ENCODE measurements at places on chromosomes 3 and 15.

- DNase-seq, result no peak
Observed at GRCh38 chr3:15666277-15666676, 64.7 kb downstream of the BTD start.

- DNase-seq, result no peak
Observed at GRCh38 chr3:113441051-113441770, at the start of gene CFAP44. CFAP44 (minus strand) TSS chr3:113441493; CDS start chr3:113433664, 7,829 bp downstream.

GRCh38 chr3:194075802-194076460 lies 60.0 kb upstream of the HES1 start:
- DNase-seq, result no peak

GRCh38 chr3:38165722-38166387 lies 518 bp downstream of the OXSR1 start:
- DNase-seq, result no peak

GRCh38 chr3:104176706-104177105 lies 1190.0 kb upstream of the ALCAM start:
- no peak for DNase-seq

DNA sequence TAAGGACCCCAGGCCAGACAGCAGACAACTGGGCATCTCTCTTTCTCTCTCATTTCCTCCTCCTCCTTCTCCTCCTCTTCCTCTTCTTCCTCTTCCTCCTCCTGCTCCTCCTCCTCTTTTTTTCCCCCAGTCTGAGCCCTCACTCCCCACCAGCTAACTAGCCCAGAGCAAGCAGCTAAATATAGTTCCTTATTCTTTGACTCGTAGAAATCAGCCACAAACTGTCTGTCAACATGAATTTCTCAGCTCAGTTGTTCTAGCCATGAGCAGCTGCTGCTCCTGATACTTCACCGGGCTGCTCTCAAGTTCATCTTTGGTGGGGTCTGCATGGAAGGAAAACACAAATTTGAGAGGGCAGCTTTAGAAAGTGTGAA lies 19.2 kb upstream of the LOXL1 start:
- no peak for DNase-seq

DNA sequence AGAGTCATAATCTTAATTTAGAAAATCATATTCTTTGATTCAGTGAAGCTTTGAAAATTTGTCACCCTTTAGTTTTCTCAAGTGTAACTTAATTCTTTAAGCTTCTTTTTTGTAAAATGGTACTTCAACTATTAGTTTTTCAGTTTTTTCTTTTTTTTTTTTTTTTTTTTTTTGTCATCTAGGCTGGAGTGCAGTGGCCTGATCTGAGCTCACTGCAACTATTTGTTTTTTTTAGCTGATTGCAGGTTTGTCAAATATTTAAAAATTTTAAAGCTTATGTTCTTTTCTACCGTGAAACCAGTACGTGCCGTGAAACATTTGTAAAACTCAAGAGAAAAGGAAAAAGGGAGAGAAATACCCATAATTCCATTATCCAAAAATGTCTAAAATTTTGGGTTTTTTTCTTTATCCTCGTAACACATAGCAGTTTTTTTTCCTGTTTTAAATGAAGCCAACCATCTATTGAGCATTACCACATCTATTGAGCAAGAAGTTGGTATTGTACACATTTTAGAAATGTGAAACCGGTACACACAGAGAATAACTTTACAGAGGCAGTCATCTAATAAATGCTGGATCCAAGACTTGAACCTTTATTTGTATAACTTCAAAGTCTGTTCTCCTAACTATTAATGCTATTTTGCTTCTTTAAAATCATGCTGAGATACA lies 25.7 kb downstream of the ECT2 start:
- DNase-seq, result no peak

DNA sequence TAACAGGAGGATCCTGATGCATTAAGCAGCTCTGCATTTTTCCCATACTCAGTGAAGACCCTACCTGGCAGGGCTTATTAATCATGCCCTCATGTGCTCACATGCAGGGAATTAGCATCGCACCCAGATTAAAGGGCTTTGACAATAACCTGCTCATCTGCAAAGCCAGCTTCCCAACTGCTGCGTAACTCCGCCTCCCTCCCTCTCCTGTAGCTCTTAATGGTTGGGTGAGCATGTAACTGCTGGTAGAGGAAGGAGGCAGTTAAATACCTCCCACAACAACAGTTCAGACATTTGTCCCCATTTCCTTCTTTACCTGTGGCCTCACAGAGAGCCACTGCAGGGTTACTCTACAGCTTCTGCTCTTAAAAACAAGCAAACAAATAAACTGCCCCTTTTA lies 203.6 kb upstream of the WNT5A start:
- DNase-seq, result no peak

DNA sequence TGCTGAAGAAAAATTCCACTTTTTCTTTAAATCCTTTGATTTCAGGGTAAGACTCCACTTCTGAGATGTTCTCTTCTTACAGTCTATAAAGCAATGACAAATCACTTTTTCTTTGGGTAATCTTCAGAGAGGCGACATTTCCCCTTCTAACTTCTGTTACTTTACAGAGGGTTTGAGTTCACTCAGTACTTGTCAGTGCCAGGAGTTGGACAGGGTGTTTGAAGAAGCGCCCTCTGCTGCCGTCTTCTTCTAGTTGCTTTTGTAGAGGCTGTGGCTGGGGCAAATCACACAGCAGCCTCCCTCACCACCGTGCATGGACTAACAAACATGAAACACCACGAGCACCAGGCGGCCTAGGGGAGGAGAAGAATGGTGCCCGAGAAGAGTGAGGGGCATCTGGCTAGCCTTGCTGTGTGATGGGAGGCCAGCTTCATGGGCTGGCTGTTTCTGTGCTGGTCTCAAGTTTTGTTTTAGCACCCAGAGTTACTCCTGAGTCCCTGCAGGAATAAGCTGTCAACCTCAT lies at the start of gene CD80:
CD80 (minus strand) TSS at position 174 of the 523 bp plus-strand sequence. CDS start 1,886 bp downstream, outside the sequence.
- peak; percentile 40 for DNase-seq

GRCh38 chr15:51382787-51383186 lies 41.3 kb downstream of the GLDN start:
- no peak for DNase-seq

GRCh38 chr3:61956236-61956635 lies 394.9 kb downstream of the PTPRG start:
- DNase-seq, result no peak

DNA sequence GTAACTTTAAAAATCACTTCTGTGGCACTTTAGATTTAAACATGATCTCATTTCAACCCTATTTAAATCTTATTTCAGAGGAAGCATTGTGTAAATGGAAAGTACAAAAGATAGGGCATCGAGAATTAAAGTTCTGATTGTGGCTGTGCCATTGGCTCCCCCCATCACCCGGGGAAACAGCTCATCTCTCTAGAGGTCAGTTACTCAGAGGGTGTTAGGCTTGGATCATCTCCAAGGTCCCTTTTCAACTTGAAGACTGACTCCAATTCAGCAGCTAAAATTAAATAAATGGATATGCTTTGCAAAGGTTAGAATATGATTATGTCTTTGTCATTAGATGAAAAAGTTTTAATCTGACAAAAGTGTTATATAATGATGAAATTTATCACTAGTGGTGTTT lies 20.1 kb downstream of the CADM2 start:
- DNase-seq, result no peak

DNA sequence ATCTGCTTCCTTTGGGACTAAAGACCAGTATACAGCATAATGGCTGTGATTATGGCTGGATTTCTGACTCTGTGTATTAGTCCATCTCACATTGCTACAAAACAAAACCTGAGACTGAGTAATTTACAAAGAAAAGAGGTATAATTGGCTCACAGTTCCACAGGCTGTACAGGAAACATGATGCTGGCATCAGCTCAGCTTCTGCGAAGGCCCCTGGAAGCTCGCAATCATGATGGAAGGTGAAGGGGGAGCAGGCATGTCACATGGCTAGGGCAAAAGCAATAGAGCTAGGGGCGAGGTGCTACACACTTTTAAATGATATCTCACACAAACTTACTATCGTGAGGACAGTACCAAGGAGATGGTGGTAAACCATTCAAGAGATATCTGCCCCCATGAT lies 68.0 kb upstream of the GADL1 start:
- DNase-seq, result no peak

GRCh38 chr3:58173029-58173668 lies 37.6 kb downstream of the DNASE1L3 start:
- no peak for DNase-seq

DNA sequence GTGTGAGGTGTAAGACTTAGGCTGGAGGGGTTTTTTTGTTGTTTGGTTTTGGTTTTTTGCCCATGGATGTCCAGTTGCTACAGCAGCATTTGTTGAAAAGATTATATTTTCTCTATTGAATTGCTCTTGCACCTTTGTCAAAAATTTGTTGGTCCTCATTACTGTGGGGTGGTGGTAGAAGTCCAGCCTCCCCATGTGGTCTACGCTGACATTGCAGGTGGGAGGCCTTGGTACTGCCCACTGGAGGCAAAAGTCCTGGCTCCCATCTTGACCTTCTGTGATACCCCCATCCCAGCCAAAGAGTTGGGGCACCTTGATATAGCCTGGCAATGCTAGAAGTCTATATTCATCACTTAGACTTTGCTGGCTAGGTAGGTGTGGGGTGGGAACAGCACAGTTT lies 5.4 kb upstream of the RAB6B start:
- DNase-seq, result no peak

GRCh38 chr3:178436773-178437172 lies 99.5 kb upstream of the KCNMB2 start:
- DNase-seq, result peak; percentile 27

GRCh38 chr15:91866971-91867372 lies 13.5 kb downstream of the SLCO3A1 start:
- DNase-seq, result peak; percentile 75

- DNase-seq, result no peak
Observed at GRCh38 chr15:33093222-33093621, 101.3 kb downstream of the FMN1 start.

GRCh38 chr15:69066007-69066995 lies 51.8 kb downstream of the NOX5 start:
- no peak for DNase-seq

DNA sequence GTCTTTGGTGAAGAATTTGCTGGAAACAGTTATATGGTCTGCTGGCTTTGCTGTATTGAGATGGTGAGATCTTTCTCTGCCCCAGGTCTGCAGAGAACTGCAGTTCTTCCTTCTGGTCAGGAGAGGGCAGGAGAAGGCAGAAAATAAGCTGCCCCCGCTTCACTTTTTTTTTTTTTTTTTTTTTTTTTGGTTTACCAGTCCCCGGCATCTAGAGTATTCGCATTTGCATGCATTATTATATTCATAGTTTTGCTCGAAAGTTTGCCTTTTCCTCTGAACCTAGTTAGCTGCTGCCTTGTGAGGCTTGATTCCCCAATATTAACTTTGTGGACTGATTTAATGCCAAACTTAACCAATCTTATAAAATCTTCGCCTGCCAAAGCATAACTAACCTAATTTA lies 10.6 kb upstream of the PARL start:
- DNase-seq, result peak; percentile 45

- no peak for DNase-seq
Observed at GRCh38 chr3:97691354-97691753, 73.2 kb upstream of the ARL6 start.

DNA sequence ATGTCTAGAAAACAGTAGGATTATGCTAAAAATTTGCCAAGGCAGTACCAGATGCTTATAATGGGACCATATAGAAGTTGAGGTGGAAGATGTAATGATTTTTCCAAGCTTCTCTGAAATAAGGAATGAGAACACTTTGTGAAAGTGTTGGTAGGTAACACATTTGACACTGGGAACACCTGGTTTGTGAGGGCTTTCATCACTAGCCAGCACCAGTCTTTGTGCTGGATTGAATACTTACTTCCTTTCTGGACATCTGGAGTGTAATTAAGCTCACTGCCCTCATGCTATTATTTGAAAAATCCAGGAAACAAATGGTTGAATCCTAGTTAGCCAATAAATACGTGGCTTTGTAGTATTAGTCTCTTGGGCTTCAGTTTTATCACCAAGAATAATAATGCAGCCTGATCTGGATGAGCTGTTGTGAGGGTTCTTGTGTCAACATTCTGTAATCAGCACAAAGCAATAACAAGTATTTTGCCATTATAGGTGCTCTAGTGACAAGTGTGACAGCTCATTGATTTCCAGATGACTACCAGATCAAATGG lies 12.9 kb downstream of the CCDC80 start:
- DNase-seq, result peak; percentile 81

GRCh38 chr3:67858492-67858891 lies 204.1 kb upstream of the SUCLG2 start:
- DNase-seq, result no peak

DNA sequence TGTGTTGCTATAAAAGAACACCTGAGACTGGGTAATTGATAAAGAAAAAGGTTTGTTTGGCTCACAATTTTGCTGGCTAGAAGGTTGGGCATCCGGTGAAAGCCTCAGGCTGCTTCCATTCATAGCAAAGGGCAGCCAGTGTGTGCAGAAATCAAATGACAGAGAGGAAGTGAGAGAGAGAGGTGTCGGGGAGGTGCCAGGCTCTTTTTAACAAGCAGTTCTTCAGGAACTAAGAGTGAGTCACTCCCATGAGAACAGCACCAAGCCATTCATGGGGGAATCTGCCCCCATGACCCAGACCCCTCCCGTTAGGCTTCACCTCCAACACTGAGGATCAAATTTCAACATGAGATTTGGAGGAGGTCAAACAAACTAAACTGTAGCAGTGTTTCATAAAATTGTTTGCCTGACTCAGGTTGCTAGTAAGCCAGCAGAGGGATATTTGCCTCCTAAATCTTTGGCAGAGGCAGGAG lies 4.5 kb upstream of the PARP15 start:
- DNase-seq, result no peak

DNA sequence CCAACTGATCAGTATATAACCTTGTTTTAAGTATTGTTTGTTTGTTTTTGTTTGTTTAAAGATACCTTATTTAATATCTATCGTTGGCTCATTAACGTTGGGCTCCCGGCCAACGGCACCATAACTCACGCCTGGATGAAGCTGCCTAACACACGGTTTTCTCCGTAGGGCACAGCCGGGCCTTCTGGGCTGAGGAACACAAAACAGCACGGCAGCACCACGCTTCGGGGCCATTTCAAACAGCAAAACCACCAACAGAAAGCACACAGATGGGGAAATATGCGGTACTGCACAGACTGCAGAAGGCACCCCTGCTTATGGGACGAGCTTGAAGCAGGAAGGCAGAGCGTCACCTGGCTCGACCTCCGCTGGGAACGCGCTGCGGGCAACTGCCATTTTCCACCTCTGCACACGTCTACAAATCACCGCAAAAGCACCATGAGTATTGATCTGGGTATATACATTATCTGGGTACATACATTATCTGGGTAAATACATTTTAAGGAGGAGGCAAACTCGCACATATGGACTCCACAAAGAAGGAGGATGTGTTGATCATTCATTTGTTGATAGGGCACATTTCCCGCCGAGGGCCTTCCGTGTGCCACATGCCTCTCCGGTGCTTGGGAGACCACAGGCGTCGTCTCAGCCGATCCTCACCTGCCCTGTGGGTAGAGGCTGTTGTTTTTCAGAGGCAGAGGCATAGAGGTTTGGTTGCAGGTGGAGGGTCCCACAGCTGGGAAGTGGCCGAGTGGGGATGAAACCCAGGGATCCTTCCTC lies 123.7 kb upstream of the ATP2B2 start:
- no peak for DNase-seq

GRCh38 chr3:70744536-70744935 lies 432.1 kb upstream of the MDFIC2 start:
- DNase-seq, result no peak

- DNase-seq, result no peak
Observed at GRCh38 chr15:68228143-68228970, 1.2 kb downstream of the CLN6 start.
